ENCODE measurements at places on chromosomes 6 and 20.

DNA sequence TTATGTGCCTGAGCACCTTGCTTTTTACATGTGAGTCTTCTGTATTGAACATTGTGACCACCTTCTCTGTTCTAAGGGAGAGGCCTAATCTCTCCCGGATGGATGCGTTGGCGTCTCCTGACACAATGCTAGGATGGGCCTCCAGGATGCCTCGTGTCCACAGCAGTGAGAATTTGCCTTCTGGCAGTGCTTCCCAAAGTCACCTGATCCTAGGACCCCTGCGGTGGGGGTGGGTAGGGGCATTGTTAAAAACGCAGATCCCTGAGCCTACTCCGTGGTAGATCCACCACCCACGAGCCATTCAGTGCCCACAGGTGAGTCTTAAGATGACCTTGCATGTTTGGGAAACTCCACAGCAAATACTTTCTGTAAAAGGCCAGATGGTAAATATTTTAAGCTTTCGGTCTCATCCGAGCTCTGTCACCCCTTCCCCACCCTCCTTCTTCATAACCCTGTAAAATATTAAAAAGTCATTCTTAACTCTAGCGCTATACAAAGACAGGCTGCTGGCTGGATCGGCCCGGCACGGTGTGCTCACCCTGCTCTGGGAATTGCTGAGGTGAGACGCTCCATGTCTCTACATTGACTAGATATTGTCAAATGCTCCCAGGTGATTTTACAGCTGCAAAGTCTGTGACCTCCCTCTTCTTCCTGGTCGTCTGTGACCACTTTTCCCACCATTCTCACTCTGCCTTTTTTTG lies 106.7 kb upstream of the IYD start:
- DNase-seq: no peak

DNA sequence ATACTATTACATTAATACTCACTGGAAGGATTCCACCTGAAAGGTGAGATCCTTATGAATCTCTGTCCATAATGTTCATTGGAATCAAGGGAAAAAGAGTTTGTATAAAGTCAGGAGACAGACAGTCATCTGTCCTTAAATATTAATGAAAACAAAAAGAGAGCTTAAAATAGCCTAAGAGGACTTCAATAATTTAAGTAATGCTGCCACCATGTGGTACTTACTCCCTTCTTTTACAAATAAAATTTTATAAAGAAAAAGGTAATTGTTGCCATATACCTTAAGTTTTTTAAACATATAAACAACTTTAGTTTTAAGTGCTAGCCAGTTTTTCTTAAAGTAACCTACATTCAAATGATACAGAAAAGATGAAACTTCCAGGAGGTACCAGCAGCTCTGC lies 5.1 kb downstream of the BLOC1S5 start:
- DNase-seq: no peak

DNA sequence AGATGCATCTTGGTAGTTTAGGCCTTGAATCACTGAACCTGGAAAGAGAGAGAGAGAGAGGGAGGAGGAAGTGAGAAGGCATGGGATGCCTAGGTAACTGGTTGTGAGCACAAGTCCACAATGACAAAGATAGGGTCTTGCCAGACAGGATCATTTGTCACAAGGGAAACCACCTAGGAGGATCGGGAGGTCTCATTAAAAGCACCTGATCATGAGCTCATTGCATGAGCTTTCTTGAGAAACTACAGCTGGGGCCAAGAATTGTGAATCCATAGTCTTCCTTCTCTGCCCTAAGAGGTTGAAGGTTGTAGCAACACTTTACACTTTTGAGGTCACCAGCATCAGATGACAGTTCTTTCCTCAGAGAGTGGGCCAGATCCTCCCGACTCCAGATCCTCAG lies 195.7 kb downstream of the CD83 start:
- no peak for DNase-seq

- no peak for DNase-seq
These were observed 139.2 kb downstream of the AHI1 start for GRCh38 chr6:135358251-135358821.

- DNase-seq: no peak
These were observed 13.5 kb upstream of the PREX1 start for GRCh38 chr20:48841196-48841874.

DNA sequence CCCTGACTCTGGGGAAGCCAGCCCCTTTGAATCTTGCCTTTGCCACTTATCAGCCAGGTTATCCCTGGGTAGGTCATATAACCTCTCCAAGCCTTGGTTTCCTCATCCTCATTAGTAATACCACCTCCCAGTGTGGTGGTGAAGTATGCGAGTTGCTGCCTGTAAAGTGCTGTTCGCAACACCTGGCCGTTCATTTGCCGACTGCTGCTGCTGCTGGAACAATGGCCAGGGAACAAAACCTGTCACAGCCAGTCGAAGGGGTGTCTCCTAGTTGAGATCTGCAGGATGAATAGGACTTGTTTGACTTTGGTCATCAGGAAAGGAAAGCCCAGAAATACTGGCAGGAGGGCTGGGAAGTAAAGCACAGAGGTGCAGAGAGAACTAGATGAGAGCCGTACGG lies 6.1 kb downstream of the MANBAL start:
- no peak for DNase-seq

- no peak for DNase-seq
These were observed 79.8 kb upstream of the FAM184A start for GRCh38 chr6:119158057-119158848.
